ENCODE measurements at places on chromosomes 13 and 19.

GRCh38 chr13:99320693-99321481 lies 13.7 kb upstream of the GPR183 start:
- DNase-seq = no peak

DNA sequence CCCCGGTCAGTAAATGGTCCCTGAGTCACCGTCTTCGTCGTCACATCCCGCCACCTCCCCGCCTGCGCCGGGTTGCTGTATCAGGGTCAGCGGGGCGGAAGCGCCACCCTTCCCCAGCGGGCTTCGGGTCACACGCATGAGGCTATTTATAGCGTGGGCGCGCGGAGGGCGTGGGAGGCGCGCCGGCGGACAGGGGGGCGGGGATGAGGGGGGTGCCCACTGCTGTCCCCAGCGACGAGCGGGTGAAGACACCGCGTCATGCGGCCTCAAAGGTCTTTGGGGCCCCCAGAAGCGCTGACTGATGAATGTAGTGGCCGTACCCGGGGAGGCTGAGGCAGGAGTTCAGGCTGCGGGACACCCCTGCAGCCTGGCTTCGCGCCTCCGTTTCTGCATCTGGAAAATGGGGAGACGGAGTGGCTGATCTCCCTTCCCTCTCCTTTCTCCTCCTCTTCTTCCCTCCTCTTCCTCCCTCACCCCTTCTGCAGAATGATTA lies 7.9 kb downstream of the UNC13A start:
- DNase-seq = peak; percentile 71

GRCh38 chr19:12639901-12640613 lies 26.5 kb downstream of the MAN2B1 start:
- DNase-seq = peak; percentile 87

- no peak for DNase-seq
Observed at GRCh38 chr13:110593430-110594130, 21.8 kb upstream of the NAXD start.

GRCh38 chr13:87035526-87035925 lies 635.6 kb upstream of the SLITRK5 start:
- DNase-seq = no peak
